Cortex of kidney (tissue), 1 donor: ENCODE measurements at places on chromosomes 13 and 19.

DNA sequence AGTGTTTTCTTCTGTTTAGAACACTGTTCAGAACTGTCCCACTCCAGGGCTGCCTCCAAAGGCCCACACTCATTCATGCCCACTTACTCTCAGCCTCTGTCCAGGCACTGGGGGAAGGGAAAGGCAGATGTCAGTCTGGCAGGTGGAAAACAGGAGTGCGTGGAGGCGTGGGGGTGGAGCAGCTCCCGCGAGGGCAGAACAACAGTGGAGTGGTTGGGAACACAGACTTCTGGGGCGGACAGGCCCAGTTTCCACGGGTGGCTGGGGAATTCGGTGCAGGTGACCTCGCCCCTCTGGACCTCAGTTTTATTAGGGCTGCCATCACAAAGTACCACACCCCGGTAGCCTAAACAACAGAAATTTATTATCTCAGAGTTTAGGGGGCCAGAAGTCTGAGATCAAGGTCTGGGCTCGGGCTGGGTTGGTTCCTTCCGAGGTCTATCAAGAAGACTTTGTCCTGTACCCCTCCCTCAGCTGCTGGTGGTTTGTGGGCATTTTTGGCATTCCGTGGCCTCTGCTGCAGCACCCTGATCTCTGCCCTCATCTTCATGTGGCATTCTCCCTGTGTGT is 59.7 kb downstream of the SIPA1L3 start:
- DNase-seq = no peak

DNA sequence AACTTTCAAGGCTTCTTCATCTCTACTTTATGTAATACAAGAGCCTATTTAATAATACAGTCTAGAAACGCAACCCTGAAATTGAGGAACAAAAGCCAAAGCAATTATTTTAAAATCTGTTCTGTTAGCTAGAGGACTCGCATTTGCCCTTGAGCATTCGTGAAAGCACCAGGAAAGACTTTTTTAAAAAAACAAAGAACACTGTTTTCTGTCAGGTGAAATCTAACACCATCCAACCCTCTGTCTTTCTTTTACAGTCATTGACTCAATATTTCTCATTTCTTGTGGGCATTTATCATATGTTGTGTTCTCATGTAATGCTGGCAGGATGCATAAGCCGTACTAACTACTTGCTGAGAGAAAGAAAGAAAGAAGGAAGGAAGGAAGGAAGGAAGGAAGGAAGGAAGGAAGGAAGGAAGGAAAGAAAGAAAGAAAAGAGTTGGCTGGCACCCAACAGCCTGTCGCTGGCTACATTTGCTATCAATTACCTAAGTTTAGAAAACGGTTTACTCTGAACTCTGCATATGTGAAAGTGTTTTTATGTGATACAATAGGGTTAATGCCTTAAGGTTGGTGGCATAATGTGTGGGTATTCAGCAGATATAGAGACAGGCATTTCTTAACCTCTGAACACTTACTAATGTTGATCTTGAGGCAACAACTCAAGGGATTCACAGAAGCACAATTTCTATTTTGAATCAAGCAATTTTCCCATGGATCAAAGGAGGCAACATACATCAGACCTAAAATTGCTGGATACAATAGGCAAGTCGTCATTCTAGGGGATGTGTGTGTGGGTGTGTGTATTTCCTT is 445.4 kb downstream of the DCT start:
- DNase-seq = no peak

DNA sequence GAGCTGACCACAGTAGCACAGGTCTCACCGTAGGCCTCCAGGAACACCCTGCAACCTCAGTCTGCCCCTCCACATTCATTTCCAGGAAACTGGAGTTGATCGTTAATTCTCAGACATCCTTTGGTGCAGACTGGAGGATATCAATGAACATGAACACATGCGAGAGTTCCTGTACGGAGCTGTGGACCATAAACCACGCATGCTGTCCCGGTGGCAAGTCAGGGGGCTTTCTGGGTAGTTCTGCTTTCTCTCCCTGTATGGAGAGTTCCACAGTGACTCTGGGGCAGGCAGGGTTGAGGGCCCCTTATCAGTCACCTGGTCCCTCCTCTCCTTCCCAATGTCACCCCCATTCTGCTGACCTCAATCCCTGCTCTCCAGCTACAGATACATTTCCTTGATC is 55.5 kb upstream of the URI1 start:
- DNase-seq = no peak

DNA sequence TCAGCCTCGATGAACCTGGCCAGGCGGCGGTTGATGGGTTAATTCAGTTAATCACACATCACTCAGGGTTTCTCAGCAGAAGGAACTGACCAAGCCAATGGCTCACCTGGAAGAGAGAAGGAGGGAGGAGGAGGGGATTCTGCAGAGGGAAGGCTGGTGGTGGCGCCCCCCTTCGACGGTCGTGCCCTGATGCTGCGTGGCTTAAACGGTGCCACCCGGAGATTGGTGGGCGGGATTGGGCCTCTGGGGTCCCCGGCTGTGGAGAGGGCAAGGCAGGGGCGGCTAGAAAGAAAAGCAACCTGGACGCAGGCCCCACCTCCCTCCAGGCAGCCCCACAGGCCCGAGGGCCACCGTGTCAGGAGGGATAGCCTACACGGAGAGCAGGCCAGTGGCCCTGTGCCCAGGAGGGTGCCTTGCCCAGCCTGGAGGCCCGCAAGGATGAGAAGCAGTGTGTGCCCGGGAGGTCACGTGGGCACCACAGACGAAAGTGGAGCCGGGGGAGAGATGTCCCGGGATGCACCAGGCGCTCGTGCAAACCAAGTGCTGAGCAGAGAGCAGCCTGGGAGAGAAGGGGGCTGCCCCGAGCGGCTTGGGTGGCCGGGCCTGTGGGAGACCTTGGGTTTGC is 16.0 kb downstream of the CSNK1G2 start:
- no peak for DNase-seq

- DNase-seq = no peak
Measured at GRCh38 chr19:50257141-50257540, 53.7 kb downstream of the MYH14 start.

- DNase-seq = no peak
Measured at GRCh38 chr13:95588721-95589120, 36.2 kb downstream of the CLDN10 start.

DNA sequence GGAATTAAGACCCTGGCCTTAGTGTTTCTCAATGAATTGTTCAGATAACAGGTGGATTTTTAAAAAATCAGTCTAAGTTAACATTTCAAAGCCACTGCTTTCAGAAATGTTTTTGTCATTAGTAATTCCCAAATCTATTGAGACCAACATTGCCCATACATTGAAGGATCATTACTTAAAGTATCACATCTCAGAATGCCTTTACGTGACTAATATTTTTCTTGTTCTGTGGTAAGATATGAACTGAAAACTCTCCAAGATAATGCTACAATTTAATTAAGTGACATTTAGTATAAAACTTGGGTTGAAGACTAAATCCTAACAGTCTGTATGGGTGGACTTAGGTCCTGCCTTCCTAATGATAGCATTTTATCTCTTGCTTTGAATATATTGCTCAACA is 59.4 kb upstream of the POSTN start:
- DNase-seq = no peak

DNA sequence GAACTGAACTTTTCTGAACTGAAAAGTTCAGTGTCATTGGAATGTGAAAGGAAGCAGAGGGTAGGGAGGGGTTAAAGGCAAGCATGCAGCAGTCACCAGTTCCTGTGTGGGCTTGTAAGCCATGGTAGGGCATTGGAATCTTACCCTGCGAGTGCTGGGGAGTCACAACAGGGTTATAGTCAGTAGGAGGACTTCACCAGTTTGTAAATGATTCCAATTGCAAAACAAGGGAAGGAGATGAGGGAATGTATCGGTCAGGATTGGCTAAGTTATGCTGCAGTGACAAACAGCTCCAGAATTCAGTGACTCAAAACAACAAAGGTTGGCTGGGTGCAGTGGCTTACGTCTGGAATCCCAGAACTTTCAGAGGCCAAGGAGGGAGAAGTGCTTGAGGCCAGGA is 12.8 kb downstream of the LYPD3 start:
- no peak for DNase-seq

DNA sequence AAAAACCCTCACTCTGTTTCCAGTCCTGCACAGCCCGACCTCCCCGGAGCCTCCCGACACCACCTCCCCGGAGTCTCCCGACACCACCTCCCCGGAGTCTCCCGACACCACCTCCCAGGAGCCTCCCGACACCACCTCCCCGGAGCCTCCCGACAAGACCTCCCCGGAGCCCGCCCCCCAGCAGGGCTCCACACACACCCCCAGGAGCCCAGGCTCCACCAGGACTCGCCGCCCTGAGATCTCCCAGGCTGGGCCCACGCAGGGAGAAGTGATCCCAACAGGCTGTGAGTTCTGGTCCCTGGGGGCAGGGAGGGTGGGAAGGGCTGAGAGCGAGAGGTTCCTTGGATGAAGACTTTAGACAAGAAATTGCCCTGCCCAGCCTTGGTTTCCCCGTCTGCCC is 5.4 kb downstream of the MADCAM1 start:
- DNase-seq = no peak

GRCh38 chr13:25069236-25069635 is 26.7 kb upstream of the PABPC3 start:
- DNase-seq = no peak

DNA sequence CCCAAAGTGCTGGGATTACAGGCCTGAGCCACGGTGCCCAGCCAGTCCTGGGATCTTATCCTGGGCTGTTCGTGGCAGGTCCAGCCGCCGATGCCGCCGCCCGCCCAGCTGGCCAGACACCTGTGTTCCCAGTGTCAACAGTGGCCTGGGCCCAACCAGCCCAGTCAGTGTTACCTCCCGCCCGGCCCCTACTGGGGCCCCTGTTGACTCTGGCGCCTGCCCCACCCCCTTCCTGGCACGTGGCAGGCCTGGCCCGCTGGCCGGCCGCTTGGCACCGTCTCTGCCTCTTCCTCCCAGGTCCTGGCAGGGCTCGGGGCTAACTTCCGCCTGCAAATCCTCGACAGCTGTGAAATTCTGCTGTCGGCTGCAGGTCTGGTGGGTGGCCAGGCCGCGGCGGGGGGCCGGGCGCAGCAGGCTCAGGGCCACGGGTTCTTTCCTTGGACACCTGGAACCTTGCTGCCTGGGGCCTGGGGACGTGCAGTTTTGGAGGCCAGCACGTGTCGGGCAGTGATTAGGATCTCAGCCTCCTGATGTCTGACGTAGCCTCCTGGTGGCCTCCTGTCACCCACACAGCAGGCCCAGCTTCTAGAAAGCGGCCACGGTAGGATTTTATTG is 9.1 kb downstream of the ARID3A start:
- DNase-seq = no peak
